Stimulated activated CD8-positive, alpha-beta memory T cell treated with anti-CD3 and anti-CD28 coated beads, Interleukin-7, amount 100 ng/mL, for 1 hour (primary cell): ENCODE measurements at places on chromosomes 2 and 18.
A peak's percentile ranks its signal among the peaks of the same experiment; 100 is the strongest.

GRCh38 chr2:2731101-2731815, 400.2 kb upstream of the MYT1L start:
- no peak for DNase-seq

DNA sequence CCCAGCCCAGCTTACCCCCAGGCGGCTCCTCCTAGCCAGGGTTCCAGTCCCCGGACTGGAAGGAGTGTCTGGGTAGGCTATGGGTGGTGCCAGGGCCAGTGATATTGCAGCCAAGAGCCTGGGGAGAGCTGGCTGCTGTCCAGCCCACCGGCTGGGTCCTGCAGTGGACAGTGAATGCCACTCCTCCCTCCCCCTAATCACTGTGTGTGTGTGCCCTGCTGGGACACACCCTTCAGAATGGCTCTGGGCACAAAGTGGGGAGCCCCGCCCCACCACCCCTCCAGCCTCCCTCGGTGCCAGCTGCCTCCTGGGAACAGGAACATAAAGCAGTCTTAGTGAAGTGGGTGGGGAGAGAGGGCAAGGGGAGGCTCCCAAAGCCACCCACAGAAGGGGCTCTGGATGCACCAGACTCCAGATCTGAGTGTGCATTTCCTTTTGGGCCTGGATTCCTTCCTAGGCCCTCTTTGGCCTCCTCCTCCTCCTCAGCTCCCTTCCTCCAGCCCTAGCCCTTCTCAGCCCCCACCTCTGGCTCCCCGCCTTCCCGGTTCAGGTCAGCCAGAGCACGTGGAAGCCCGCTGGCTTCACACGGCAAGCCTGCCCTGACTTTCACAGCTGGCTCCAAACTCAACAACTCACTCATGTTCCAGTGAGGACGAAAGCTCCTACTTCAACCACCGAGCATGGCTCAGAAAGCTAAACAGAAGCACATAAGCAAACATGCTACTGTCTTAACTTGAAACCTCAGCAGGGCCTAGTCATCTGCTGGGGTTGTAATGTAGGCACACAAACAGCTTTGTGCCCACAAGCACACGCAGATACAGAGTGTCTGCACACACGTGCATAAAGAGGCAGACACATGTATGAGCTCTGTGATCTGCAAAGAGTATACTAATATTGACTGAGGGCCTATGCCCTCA, 209.2 kb upstream of the SMAD2 start:
- no peak for DNase-seq

GRCh38 chr18:63155910-63156773, 163.4 kb downstream of the BCL2 start:
- no peak for DNase-seq

DNA sequence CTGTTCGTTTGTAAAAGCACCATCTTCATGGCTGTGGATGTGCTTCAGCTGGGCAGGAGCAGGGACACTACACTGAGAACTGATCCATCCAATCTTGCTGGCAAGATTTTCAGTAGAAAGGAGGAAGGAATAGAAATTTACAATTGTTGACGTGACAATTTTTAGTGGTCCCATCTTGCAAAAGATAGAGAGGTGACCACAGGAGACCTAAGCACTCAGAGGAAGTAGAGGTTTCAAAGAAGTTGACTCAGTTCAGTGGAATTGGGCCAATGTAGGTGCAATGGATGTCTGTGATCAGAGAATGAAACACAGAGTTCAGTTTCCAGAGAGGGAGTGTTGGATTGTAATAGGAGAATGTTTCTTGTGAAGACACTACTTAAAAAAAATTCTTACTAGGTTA, 1.4 kb downstream of the UGT1A5 start:
- no peak for DNase-seq

DNA sequence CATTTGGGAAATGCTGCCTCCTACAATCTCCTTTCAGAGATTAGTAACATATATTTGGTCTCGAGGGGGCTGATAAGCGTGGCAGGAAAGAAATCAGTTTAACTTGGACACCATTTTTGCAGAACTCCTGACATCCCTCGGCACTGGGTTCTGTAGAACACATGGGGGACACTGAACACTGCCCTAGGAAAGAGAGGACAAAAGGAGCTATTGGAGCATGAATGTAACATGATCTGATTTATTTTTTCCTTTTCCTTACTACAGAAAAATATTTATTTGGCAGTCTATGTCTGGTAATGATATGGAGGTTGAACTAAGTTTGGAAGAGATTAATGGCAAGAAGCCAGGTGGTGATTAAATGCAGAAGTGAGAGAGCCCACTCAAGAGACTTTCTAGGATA, 153.8 kb downstream of the AFF3 start:
- no peak for DNase-seq

- DNase-seq: no peak
These were observed 10.5 kb downstream of the MAP3K2 start for GRCh38 chr2:127377262-127377661.

- DNase-seq: no peak
These were observed 121.0 kb downstream of the SPOPL start for GRCh38 chr2:138622613-138623012.

- no peak for DNase-seq
These were observed 31.6 kb downstream of the LONRF2 start for GRCh38 chr2:100290718-100291151.

DNA sequence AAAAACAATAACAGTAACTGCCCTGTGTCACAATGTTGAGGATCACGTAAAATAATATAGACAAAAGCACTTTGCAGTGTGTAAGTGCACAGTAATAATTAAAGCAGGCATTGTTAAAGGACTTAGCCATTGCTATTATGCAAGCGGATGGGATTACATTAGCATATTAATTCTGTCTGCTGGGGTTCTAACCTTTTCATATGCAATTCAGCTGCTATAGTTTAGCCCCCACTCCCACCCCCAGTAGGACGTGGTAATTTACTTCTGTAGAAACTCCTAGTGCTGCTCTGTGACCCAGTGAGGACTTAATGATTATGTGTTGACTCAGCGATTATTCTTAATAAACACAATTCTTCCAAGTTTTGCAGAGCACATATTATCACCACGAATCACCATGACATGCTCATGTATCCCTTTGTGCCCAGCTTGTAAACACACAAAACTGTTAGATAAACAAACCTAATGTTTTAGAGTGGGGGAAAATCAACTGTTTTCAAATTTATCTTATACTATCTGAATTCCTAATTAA, 5.1 kb upstream of the ADAM23 start:
- DNase-seq: no peak

- no peak for DNase-seq
These were observed 114.8 kb downstream of the ACAA2 start for GRCh38 chr18:49698525-49699025.

GRCh38 chr18:56321470-56321869, 316.9 kb downstream of the TXNL1 start:
- DNase-seq: no peak

GRCh38 chr2:154233231-154233630, 361.5 kb downstream of the GALNT13 start:
- DNase-seq: no peak

- no peak for DNase-seq
These were observed 87.0 kb upstream of the KCNH7 start for GRCh38 chr2:162925595-162925994.

- peak; percentile 22 for DNase-seq
These were observed 38.5 kb downstream of the PNO1 start for GRCh38 chr2:68196120-68196716.

GRCh38 chr18:22282311-22283115, 113.1 kb downstream of the GATA6 start:
- DNase-seq: no peak

DNA sequence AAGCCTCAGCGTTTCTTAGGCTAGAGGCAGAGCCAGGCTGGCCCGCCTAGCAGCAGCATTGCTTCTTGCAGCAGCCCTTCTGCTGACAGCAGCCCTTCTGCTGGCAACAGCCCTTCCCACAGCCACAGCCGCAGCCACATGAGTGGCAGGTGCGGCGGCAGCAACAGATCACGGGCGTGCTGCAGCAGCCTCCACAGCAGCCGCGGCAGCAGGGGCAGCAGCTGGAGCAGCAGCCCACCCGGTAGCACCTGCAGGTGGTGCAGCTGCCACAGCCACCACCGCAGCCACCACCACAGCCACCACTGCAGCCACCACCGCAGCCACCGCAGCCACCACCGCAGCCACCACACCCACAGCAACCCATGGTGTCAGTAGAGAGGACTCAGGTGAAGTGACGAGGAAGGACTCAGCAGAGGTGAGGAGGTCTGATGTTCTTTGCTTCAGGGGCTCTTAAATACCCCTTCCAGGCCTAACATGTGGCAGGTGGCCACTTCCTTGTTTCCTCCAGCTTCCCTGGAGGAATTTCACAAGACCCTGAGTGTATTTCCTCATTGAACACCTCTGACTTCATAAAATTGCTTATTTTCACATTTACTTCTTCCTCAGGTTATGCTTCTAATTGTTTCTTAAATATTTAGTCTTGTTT, at the start of gene SCYGR6:
TSS of gene SCYGR6 (minus strand) at position 364 of the 646 bp plus-strand sequence. CDS start at position 364, 0 bp downstream.
- DNase-seq: no peak

- no peak for DNase-seq
These were observed at the start of gene TCF4 for GRCh38 chr18:55588111-55588869. Gene TCF4 (minus strand): TSS chr18:55588192. CDS start chr18:55587116, 1,076 bp downstream.

GRCh38 chr18:47420130-47420529, 168.7 kb upstream of the SKOR2 start:
- DNase-seq: no peak

DNA sequence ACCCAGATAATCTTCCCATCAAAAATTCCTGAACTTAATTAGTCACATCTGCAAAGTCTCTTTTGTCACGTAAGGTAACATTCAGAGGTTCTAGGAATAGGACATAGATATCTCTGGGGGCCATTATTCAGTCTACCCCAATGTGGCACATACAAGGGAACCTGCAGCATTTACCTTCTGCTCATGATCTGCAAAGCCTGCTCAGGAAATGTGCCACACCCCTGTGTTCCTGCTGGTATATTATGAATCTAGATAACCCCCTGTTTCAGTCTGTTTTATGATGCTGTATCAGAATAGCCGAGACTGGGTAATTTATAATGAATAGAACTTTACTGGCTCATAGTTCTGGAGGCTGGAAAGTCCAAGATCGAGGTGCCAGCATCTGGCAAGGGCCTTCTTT, 103.5 kb downstream of the ARL4C start:
- DNase-seq: no peak

DNA sequence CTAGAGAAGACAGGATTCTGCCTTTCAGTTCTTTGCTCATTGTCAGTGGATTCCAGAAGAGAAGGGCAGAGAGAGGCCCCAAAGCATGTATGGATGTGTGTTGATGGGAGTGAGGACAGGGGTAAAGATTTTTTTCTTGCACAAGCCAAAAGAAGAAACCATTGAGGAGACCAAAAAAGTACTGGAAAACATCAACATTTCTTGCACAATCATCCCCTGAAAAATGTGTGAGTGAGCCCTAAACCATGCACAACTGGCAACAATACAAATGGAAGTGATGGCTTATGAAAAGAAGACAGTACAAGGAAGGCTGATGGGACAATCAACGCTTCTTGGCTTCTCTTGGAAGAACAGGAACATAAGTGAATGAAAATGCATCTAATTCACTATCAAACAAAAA, 5.6 kb upstream of the SMAD7 start:
- no peak for DNase-seq

DNA sequence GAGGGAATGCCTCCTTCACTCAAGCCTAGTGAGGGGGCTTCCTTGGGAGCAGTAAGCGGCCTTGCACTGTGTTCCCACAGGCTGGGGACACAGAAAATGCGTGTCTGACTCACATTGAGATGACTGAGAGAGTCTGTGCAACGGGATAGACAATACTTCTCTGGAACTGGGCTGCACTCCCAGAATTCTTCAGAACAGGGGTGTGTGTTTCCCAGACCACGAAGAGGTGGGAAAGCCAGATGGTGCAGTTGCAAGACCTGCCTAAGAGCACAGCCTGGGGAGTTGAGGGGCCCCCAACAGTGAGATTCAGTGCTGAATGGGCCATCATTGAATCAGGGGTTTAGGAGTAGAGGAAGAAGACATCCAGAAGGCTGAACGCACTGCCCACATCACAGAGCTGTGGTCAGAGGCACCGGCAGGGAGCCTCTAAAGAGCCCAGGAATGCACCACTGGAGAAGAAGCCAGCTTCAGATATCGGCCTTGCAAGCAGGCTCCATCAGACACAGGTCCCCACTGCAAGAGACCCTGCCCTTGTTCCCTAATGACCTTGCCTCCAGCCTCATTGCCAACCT, 36.6 kb upstream of the MRPL19 start:
- DNase-seq: no peak
